Psoas muscle (tissue), 8 donors: ENCODE measurements at places on chromosomes 4 and X. TPM values are rescaled to one million over a fixed set of nuclear protein-coding genes. Genes with fewer than 3 reads are reported as not detected.

Gene VCX3A
- polyA plus RNA-seq = not detected

DNA sequence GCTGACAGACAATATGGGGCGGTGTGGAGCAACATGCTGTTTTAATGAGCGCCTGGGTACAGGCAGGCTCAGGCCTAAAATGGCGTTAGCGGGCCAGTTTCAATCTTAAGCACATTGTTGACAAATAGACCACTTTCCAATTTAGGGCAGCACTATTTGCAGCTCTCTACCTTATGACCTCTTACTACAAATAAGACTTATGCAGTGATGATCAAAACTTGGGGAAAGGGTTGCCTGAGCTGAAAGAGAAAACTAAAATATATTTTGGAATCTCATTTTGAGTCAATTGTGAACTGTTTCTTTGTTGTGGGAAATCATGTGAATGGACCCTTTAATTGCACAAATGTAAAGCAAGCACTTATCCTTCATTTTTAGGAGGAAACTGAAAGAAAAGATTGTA, 25.5 kb upstream of the GPAT3 start:
- no peak overlapping the region for H3K27ac ChIP-seq
- no peak for DNase-seq
- no peaks in the 10 kb centered on the region for H3K27me3 ChIP-seq
- no peaks in the 10 kb centered on the region for H3K4me1 ChIP-seq
- no peaks in the 10 kb centered on the region for H3K36me3 ChIP-seq

- no peak overlapping the region for H3K4me3 ChIP-seq
- no peak overlapping the region for H3K27ac ChIP-seq
- no peaks in the 10 kb centered on the region for H3K27me3 ChIP-seq
Measured at GRCh38 chrX:104195489-104196084, 29.3 kb downstream of the FAM199X start.

DNA sequence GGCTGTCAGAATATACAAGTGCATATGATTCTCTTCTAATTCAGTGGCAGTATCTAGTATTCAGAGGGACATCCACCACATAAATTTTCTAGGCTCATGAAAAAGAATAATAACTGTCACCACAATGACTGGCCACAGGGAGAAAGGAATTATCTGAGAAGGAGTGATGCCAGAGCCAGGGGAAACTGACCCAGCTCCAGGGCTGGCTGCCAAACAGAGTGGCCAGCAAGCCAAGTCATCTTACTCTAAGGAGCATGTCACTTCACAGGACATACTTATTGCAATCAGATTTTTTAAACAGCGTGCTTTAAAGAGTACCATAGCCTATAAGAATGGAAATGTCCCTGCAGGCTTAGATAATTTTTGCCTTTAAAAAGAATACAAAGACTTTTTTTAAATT, 5.8 kb upstream of the SEPTIN11 start:
- no peaks in the 10 kb centered on the region for H3K36me3 ChIP-seq
- H3K4me3 ChIP-seq = no peak overlapping the region
- no peak overlapping the region for H3K27ac ChIP-seq
- peak; percentile 38 for DNase-seq

DNA sequence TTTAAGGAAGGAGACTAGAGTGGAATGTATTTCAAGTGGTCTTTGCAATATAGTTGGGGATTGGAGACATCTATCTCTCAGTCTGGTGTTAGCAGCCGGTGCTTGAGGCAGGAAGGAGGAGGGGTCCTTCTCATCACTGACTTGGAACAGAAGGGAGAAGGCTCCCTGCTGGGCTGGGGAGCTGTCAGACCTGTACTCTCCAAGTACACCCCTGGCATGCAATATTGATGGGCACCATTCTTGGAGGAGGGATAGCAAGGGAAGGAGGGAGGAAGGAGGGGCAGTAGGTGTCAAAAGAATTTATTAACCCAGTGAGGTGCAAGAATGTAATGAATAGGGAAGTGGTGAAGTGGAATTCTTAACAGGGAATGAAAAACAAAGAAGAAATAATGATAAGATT, 338.8 kb downstream of the UNC5C start:
- no peak overlapping the region for H3K27ac ChIP-seq
- no peaks in the 10 kb centered on the region for H3K4me1 ChIP-seq
- H3K36me3 ChIP-seq = no peaks in the 10 kb centered on the region
- no peaks in the 10 kb centered on the region for H3K27me3 ChIP-seq
- no peak for DNase-seq
- no peak overlapping the region for H3K4me3 ChIP-seq

DNA sequence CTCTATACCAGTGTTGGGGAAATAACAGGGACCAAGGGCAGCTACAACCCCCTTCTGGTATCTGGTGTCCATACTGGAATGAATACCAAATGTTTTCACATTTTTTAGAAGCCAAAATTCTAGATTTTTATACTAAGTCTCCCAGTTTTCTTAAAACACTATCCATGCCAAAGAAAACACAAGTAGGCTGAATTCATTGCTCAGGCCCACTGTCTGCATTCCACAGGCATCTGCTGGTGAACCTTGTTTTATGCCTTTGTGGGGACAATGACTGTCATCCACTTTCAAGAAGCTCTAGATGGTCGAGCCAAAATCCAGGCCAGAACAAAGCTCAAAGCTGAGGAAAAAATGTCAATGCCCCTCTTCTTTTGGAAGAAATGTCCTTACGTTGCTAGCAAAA, 213.4 kb upstream of the RASGEF1B start:
- no peaks in the 10 kb centered on the region for H3K27me3 ChIP-seq
- H3K4me1 ChIP-seq = no peaks in the 10 kb centered on the region
- no peak overlapping the region for H3K27ac ChIP-seq
- no peaks in the 10 kb centered on the region for H3K36me3 ChIP-seq
- H3K4me3 ChIP-seq = no peak overlapping the region
- no peak for DNase-seq

DNA sequence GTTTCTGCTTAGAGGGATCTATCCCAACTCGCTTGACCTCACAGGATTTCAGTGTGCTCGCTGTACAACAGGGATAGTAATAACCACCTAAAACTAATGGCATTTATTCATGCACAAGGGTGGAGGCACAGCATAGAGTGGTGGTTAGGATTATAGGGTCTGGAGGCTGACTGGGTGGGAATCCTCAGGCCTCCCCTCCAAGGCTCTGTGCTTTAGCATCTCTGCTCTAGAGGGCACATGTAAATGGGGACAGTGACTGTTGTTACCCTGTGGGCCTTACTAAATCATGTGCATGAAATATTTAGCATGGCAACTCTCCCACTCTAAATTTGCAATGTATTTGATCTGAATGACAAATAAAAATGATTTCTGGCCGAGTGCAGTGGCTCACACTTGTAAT, 29.2 kb downstream of the VCX2 start:
- no peak overlapping the region for H3K27ac ChIP-seq
- H3K27me3 ChIP-seq = no peaks in the 10 kb centered on the region
- no peak overlapping the region for H3K4me3 ChIP-seq
- no peaks in the 10 kb centered on the region for H3K36me3 ChIP-seq
- DNase-seq = no peak

DNA sequence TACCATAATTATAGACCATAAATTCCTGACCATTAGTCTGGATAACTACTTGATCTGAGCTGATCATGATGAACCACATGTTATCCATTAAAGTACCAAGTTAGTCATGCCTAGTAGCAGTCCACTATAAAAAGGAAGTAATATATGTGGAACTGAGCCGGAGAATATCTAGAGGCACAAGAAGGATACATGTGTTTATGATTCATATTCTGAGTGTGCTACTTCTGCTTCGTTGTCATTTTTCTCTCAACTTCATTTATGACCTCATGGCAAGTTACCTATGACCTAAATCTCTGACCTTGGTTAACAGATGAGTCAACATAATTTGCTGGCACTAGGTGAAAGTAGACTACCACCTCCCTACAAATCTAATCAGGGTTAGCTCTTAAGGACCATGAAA, 56.5 kb upstream of the ANKRD17 start:
- H3K4me3 ChIP-seq = no peak overlapping the region
- no peaks in the 10 kb centered on the region for H3K36me3 ChIP-seq
- no peak overlapping the region for H3K27ac ChIP-seq
- H3K27me3 ChIP-seq = no peaks in the 10 kb centered on the region

DNA sequence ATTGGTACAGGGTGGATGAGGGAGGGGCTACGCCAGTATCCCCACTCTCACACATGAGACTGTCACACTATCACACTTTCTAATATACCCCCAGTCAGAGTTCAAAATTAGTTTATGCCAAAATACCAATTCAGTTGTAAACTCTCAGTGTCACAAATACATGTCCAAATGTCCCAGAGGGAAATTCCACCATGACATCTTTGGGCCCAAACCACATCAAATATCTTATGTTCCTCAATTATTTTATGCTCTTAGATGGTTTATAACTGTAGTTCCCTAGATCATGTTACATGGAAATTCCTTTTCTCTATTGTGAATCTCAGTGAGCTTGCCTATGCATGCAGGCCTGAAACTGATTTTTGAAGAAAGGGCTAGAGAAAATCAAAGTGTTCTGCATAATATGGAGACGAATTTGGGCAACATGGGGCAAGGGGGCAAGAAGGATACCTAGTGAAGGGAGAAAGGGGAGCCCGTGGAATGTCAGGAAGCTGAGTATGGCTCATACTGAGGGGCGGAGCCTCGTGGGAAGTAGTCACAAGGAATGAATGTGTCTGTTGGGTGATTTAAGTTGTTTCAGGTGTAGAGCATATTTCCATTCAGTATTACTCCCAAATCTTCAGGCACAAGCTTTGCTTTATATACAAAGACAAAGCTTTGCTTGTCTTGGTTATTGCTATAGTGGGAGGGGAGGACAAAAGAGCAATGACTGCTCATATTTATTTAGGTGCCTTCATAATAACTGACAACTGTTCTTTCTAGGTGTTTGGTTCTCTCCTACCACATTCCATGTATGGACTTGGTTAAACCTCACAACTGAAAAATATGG, 40.8 kb downstream of the CLNK start:
- H3K36me3 ChIP-seq = no peaks in the 10 kb centered on the region
- no peak overlapping the region for H3K27ac ChIP-seq
- no peaks in the 10 kb centered on the region for H3K4me1 ChIP-seq
- H3K4me3 ChIP-seq = no peak overlapping the region
